ENCODE measurements at places on chromosomes 7 and 10. TPM values are rescaled to one million over a fixed set of nuclear protein-coding genes. Genes with fewer than 3 reads are reported as not detected.

The NAT16 gene
- not detected for total RNA-seq

The TSPAN12 gene
- 19.0 TPM for total RNA-seq

The SLC18A3 gene
- not detected for total RNA-seq

The OR2A1 gene
- not detected for total RNA-seq

The KEL gene
- total RNA-seq: 1.2 TPM

The ALDH18A1 gene
- total RNA-seq: 88.9 TPM

The VSTM4 gene
- 0.07 TPM for total RNA-seq

The MYH16 gene
- total RNA-seq: 0.11 TPM

The FEZF1 gene
- not detected for total RNA-seq

The CAMK2B gene
- 1.6 TPM for total RNA-seq

The GFRA1 gene
- total RNA-seq: 0.95 TPM

The AMPH gene
- total RNA-seq: 9.2 TPM

The GIMAP8 gene
- total RNA-seq: 67.5 TPM

The GNGT1 gene
- not detected for total RNA-seq

The MPP7 gene
- 0.73 TPM for total RNA-seq

The NKX1-2 gene
- not detected for total RNA-seq

The UCMA gene
- not detected for total RNA-seq

The OGDHL gene
- total RNA-seq: 0.58 TPM

The MBLAC1 gene
- total RNA-seq: 1.8 TPM

The CAV2 gene
- total RNA-seq: 179 TPM

The IL2RA gene
- not detected for total RNA-seq

The CPN1 gene
- total RNA-seq: not detected

The LEP gene
- not detected for total RNA-seq

The OR6B1 gene
- total RNA-seq: not detected

The EVX1 gene
- not detected for total RNA-seq

The TACR2 gene
- total RNA-seq: not detected

The PRRT4 gene
- total RNA-seq: not detected

The GPR85 gene
- 0.64 TPM for total RNA-seq

The CLRN3 gene
- not detected for total RNA-seq

The LIPF gene
- total RNA-seq: not detected

The EPO gene
- total RNA-seq: not detected

The AIFM2 gene
- 6.6 TPM for total RNA-seq

The SPDYE18 gene
- total RNA-seq: 0.66 TPM

The PLA2G12B gene
- total RNA-seq: not detected

The FAM221A gene
- total RNA-seq: 6.1 TPM

The BRAF gene
- total RNA-seq: 25.7 TPM

The SPDYE16 gene
- 0.22 TPM for total RNA-seq

The DYNC1I1 gene
- 3.3 TPM for total RNA-seq

Data from endothelial cell of umbilical vein (primary cell).